ENCODE measurements at places on chromosomes 16 and 17.

DNA sequence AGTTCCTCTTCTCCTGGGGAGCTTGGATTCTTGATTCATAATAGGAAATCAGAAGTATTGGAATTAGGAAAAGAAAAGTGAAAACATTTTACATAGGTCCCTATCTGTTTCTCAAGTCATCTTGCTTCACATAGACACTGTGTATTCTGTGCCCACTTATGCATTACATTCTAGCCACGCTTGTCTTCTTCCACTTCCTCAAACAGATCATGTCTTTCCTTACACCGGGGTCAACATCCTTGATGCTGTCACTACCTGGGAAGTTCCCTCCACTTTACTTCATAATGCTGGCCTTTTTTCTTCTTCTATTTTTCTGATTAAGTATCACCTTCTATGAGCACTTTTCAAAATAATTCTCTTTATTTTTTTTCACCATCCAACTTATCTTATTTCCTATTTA is 606.4 kb upstream of the CDH8 start:
- DNase-seq: no peak

DNA sequence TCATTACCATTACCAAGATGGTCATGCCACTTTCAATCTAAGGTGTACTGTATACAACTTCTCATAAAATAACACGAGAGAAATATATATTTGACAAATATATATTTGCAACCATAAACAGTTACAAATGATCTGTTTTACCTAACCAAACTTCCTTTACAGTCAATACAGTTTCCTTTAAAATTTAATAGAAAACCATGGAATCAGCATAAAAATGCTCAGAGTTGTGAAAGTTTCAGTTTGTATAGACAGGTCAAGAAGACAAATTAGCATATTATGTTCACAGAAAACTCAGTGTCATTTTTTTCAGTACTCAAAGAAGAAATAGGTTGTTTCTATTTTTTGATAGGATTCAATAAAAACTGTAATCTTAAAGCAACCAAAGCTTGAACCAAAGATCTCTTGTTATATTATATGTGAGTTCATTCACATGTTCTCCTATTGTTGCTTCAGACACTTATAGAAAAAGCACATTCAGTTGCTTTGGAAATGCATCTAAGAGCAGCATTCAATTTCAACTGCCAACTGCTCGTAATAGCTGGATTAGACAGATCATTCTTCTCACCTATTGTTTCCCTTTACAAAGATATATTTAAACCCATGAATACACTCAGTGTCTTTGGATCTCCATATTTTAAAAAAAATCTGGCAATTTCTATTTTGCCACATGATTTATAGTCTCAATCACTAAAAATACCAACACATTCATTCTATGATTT is 15.1 kb downstream of the SSH2 start:
- no peak for DNase-seq

DNA sequence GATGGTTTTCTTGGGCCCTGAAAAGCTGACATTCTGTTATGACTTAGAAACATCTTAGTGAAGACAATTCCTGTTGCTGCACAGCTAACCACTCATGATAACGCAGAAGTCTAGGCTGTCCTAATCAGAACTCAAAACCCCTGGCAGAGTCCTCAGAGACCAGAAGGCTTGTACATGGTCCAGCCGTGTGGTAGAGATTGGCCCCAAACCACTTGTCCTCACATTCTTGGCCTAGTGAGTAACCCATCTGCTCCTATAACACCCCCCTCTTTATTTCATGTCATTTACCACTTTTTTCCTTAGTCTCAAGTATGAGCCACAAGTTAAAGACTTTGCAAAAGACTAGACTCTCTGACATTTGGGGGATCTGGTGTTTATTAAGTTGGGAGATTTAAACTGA is 116.5 kb upstream of the ADAMTS18 start:
- DNase-seq: no peak

DNA sequence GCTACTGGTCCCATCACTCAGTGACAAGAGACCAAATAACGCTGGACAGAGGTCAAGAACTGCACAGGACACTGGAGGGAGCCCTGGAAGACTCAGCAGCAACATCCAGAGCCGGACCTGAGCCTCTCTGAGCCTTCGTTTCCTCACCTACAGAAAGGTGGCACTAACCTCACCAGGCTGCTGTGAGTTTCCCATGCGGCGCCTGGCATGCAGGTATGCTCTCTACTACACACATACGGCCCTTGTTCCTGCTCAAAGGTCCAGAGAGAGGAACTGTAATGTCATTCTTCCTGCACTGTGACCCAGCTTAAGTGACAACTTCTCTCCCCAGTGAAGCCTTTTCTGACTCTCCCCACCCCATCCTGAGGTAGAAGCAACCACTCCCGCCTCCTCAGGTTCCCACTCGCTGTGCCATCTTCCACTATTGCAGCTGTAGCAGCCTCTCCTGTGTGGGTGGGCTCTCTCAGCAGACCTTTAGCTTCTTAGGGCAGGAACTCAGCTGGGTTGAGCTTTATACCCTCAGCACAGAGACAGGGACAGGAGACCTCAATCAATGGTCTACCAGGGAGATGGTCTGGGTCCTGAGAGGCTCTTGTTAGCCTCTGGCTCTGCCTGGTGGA is 43.9 kb upstream of the SREBF1 start:
- DNase-seq: no peak

- no peak for DNase-seq
Measured at GRCh38 chr17:81656835-81657234, 493 bp upstream of the PDE6G start.

GRCh38 chr17:1573932-1574696 is 11.5 kb upstream of the PITPNA start:
- no peak for DNase-seq

DNA sequence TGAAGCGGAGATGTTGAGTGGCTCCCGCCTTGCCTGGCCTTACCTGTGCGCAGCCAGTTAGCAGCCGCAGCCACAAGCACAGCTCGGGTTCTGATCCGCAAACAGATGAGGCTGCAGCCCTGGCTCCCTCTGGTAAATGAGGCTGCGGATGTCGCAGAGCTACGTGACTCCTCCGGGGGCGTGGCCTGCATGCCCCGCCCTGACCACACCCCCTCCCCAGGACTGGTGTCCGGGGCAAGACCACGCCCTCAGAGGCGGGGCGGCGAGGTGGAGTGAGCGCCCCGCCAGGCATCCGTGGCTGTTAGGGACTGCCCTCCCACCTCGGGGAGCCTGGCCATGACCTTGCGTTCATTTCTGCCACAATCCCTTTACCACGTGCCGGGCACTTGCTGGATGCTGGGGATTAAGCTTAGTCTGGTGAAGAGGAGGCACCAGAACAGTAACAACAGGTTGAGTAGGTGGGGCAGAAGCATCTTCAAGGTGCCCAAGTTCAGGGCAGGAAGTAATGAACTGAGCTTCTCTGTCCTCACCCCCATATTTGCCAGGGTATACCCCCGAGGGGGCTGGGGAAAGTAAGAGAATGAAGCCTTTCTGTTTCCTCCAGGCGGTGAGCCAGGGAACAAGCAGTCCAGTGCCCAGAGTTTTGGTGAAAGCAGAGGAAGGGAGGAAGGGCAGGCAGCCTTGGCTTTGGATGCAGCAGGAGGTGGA is at the start of gene ALDOC:
ALDOC (minus strand) TSS at position 138 of the 708 bp plus-strand sequence. CDS start 1,363 bp downstream, outside the sequence.
- DNase-seq: peak; percentile 63

DNA sequence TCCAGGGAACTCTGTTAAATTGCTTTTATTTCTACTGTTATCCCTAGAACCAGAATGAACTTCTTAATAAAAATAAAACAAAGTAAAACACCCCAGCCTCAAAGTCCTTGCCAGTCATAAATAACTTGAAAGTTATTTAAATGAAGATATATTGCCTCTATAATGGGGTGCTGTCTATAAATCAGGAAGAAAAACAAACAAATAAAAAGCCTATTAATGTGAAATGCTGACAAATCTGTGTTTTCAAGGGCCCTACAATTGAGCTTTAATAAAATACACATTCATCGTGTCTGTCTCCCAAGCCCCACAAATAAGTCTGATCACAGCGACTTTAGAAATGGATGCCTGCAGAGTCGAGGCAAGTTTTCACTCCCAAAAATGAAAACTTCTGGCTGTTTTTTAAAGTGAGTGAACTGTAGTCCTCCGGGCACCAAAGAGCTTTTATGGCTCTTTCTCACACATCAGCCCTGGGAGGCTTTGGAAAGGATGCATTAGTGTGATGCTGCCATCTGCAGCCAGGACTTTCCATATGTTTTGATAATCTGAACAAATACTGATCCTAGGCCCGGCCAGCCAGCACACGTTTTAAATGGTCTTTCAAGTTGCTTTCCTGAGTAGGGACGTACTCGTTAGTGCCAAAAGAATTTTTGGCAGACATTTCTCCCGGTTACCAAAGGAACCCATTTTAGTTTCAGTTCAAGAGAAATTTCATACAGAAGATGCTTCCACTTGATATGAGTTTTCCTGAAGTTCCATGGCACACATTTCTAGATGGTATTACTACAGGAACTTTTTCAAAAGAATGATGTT is 16.3 kb downstream of the NACA2 start:
- DNase-seq: no peak

DNA sequence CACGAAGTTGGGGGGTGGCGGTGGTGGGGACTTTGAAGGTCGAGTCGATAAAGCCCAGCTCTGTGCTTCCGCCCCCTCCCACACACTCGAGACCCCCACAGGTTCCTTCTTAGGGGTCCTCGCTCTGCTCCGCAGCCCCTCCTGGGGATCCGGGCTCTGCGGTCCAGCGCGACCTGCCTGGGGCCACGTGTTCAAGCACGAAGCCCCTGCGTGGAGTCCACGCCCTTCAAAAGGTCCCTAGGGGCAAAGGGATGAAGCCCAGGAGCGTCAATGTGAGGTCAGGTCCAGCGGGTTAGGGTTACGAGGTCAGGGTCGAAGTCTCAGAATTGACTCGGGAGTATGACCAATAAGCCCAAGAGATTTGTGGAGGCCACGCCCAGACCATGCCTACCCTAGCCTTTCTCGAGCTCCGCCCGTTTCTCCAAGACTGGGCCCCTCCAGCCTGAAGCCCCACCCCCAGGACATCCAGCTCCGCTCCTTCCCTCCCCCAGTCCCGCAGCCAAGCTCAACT is 786 bp upstream of the CACNA1G start:
- DNase-seq: no peak

DNA sequence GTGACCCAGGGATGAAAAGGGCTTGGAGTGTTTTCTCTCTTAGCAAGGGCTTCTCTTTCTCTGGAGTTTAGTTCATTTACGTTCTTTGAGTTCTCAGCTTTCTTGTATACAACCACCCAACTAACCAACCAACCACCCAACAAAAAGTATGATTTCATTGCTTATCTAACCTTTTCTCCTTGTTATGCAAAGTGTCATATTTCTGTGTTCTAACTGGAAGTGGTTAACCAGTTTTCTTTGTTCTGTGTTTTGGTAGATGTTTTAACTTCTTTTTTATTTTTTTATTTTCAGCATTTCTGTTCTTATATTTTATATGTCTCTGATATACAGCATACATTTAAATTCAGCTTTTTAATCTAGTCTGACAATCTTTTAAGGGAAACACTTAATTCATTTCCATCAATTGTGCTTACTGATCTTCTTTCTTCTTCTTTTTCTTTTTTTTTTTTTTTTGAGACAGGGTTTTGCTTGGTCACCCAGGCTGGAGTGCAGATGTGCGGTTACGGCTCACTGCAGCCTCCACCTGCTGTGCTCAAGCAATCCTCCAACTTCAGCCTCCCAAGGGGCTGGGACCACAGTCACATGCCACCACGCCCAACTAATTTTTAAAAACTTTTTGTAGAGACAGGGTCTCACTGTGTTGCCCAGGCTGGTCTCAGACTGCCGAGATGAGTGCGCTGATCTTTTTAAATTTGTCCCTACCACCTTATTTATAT is 29.6 kb downstream of the NLK start:
- no peak for DNase-seq

DNA sequence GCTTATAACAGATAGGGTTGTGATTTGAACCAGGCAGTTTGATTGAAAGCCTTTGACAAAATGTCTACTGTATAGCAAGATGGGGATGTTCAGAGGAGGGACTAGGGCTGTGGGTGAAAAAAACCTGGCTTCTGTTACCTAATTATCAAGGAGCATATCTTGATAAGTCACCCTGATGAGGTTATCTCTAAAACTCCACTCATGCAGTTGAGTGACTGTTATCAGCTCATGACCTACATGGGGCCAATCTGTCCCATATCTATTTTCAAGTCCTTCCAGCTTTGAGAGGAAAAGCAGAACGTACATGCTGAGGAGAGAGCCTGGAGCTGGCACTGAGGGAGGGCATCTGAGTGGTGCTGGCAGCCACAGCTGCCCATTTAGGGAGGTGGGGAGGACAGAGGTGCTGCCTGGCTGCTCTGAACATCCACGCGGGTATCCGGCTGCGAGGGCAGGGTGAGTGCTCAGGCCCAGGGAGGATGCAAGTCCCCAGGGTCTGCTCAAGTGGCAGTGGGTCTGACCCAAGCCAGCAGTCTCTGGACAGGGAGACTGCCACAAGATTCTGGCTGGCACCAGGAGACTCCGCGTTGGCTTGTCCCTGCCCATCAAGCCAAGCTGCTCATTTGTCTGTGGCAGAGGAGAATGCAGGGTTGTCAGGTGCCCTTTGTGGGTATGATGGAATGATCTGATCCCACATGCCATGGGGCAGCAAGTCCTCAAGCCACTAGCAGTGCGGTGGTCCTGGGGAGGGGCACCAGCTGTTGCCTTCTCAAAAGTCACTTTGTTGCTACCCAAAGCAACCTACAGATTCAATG is 29.2 kb downstream of the ATPAF2 start:
- no peak for DNase-seq

DNA sequence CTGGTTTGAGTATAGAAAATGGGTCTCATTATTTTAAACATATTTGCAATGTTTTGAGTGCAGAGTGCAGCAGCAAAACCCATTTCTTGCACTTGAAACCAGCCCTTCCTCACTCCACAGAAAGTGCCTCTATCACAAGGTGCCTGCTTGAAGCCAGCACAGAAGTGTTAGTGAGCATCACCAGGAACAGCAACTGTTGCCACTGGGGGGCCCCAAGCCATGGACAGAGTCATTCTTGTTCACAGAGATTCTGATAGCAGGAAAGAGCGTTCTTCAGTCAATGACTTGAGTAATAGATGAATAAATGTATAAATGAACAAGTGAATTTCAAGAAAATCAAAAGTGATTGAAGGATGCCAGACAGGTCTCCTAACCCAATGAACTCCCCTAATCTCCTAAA is 45.6 kb downstream of the CHD9NB start:
- no peak for DNase-seq

GRCh38 chr17:80428363-80428762 is 13.4 kb downstream of the ENDOV start:
- no peak for DNase-seq

DNA sequence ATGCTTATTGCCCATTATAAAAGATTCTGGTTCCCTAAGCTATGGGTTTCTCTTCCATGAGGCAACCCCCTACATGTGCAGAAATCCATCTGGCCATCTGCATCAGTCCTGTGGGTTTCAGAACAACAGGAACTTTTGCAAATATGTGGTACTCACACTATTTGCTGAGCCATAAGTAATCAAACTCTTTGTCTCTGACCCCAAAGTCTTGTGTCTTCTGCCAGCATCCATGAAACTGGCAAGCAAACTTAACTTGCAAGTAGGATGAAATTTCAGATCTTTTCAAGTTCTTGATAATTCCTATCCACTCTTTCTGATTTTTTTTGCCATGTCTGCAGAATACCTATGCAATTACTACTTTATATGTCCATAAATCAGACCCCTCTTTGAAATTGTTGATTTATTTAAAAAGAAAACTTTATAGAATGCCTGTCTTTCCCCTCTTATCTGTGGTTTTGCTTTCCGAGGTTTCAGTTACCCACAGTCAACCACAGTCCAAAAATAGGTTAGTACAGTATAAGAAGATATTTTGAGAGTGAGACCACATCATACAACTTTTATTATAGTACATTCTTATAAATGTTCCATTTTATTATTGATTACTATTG is 158.4 kb upstream of the IRX3 start:
- no peak for DNase-seq

Measured in AG09309 (cell line).